MG63 (cell line): ENCODE measurements at places on chromosomes 1 and 21.

- no peak for DNase-seq
Measured at GRCh38 chr1:3590139-3590763, 21.1 kb downstream of the MEGF6 start.

DNA sequence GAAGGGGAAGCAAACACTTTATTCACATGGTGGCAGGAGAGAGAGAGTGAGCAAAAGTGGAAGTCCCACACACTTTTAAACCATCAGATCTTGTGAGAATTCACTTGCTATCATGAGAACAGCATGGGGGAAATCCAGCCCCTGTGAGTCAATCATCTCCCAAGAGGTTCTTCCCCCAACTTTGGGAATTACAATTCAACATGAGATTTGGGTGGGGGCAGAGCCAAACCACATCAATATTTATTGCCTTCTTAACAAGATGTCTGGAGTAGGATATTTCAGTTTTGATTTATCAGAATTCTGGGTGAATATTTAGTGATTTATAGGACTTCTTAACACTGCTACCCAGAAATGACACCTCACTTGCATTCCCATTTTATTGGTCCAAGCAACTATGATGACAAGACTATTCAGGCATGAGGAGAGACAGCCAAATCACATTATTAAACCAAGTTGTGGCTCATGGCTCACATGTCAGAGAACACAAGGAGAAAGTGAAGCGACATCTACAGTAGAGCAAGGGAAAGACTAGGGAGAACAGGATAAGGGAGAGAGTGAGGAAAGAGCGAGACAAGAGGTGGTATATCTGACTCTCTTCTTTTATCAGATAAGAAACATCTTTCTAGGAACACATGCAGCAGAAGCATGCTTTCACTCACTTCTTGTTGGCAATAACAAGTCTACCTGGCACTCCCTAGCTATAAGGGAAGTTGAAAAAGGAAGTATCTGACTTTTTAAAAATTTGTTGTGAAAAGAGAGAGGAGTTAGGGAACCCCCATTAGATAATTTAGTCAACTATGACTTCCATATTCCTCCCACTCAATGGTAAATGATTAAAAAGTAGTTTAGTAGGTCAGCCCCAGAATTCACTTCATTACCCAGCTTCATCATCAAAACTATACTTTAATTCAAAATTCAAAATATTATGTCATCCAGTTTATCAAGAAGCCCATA lies 36.6 kb upstream of the PTPRC start:
- DNase-seq, result no peak

- peak; percentile 76 for DNase-seq
Measured at GRCh38 chr1:115456441-115456961, 118.5 kb upstream of the NGF start.

- DNase-seq, result no peak
Measured at GRCh38 chr1:108573183-108573582, 13.3 kb downstream of the EEIG2 start.

GRCh38 chr1:98369463-98369862 lies 292.1 kb upstream of the SNX7 start:
- no peak for DNase-seq

- DNase-seq, result peak; percentile 98
Measured at GRCh38 chr21:33380483-33380998, 22.7 kb upstream of the IFNGR2 start.

DNA sequence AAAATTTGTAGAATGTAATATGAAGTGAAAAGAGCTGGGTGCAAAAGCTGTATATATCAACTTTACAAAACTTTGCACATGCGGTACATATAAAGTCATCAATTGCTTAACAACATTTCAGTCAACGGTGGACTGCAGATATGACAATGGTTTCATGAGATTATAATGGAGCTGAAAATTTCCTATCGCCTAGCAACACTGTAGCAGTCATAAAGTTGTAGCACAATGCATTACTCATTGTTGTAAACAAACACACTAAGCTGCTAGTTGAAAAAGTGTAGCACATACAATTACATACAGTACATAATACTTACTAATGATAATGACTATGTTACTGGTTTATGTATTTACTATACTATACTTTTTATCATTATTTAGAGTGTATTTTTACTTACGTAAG lies 64.0 kb downstream of the RGS7 start:
- DNase-seq, result no peak

DNA sequence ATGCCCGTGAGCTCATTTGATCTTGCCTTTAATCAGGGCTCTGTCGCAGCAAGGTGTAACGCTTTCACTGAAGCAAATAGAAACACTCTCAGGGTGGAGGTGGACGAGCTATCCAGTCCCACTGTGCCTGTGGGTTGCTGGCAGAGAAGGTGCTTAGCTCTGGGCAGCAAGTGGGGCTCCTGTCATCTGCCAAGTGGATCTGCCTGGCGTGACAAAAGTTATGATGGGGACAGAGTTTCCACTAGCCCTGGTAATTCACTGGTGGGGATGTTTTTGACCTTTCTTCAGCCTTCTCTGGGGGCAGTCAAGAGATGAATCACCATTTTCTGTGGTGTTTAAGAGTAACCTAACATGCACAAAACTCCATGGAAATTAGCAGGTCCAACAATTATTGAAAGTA lies 71.3 kb upstream of the EDEM3 start:
- DNase-seq, result no peak

GRCh38 chr1:237685551-237685950 lies 205.2 kb downstream of the ZP4 start:
- DNase-seq, result no peak

GRCh38 chr1:160985723-160986122 lies 31.1 kb upstream of the ITLN2 start:
- DNase-seq, result no peak

DNA sequence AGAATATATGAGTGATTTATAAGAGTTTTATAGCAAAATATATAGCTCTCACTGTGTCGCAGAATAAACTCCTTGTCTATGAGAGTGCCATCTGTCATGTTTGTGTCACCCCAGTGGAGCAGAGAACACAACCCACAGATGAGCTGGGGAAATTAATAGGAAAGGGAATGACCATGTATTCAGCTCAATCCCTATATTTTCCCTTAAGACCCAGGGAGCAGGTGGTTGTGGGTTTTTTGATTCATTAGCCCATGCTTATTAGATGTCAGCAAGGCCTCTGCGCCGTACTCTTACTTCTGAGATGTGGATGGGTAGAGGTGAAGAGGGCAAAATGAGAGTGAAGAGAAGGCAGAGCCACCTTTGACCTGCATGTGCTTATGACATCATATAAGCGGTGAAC lies 4.1 kb upstream of the GREM2 start:
- no peak for DNase-seq
